CD4-positive, alpha-beta T cell (primary cell): ENCODE measurements at places on chromosomes 3 and 15.

- no peak overlapping the region for H3K27ac ChIP-seq
- no peak for DNase-seq
- H3K36me3 ChIP-seq, result no peaks in the 10 kb centered on the region
- no peaks in the 10 kb centered on the region for H3K27me3 ChIP-seq
- H3K4me3 ChIP-seq, result no peak overlapping the region
These were observed 27.3 kb downstream of the LARP6 start for GRCh38 chr15:70826634-70827033.

DNA sequence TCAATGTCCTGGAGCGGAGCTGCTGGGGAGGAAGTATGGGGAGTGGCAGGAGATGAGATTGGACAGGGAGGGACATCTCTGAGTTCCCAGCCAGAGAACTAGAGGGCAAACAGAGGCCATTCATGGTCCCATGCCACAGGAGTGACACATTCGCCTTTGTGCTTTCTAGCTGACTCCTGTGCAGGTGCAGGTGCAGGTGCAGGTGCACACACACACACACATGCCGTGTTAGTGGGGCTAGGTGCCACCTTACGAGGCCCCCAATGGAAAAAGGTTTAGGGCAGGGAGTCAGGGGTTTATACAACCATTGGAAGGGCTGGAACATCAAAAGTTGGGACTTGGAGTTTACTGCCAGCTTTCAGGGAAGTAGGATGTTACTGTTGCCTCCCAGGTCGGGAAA, 52.0 kb downstream of the TPRA1 start:
- no peak for DNase-seq
- H3K36me3 ChIP-seq, result no peaks in the 10 kb centered on the region
- H3K4me3 ChIP-seq, result no peak overlapping the region
- no peaks in the 10 kb centered on the region for H3K4me1 ChIP-seq
- H3K27ac ChIP-seq, result no peak overlapping the region

- no peaks in the 10 kb centered on the region for H3K27me3 ChIP-seq
- H3K36me3 ChIP-seq, result no peaks in the 10 kb centered on the region
- no peak overlapping the region for H3K4me3 ChIP-seq
- H3K27ac ChIP-seq, result no peak overlapping the region
- DNase-seq, result no peak
These were observed 58.8 kb downstream of the ARHGAP31 start for GRCh38 chr3:119352863-119353527.

- no peak for DNase-seq
- no peak overlapping the region for H3K4me3 ChIP-seq
- no peaks in the 10 kb centered on the region for H3K36me3 ChIP-seq
- H3K27ac ChIP-seq, result no peak overlapping the region
These were observed 309.6 kb upstream of the GOLIM4 start for GRCh38 chr3:168405288-168405687.

DNA sequence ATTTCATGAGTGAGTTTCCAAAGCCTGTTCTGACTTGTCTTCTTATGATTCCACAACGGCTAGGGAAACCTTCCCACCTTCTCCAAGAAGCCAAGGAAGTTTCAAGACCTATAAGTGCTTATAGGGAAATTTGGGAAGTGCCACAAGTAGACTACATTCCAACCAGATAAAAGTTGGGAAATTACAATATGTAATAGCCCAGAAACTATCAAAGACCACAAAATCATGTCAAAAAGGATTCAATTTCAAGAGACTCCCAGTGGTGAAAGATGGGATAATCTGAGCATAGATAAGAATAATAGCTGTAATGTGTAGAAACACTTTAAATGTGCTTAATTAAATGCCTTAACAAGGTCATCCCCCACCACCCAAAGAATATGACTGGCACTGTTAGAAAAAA, 169.2 kb upstream of the SLC2A2 start:
- H3K27ac ChIP-seq, result no peak overlapping the region
- no peak for DNase-seq
- H3K4me3 ChIP-seq, result no peak overlapping the region
- peaks cover 12% of the 10 kb centered on the region for H3K36me3 ChIP-seq

- peaks cover 32% of the 10 kb centered on the region for H3K4me1 ChIP-seq
- H3K27me3 ChIP-seq, result peaks cover 4% of the 10 kb centered on the region
- H3K4me3 ChIP-seq, result peak overlapping the region; percentile 33
- no peak overlapping the region for H3K27ac ChIP-seq
- DNase-seq, result peak; percentile 28
These were observed 4.8 kb downstream of the RARRES1 start for GRCh38 chr3:158727206-158728060.

DNA sequence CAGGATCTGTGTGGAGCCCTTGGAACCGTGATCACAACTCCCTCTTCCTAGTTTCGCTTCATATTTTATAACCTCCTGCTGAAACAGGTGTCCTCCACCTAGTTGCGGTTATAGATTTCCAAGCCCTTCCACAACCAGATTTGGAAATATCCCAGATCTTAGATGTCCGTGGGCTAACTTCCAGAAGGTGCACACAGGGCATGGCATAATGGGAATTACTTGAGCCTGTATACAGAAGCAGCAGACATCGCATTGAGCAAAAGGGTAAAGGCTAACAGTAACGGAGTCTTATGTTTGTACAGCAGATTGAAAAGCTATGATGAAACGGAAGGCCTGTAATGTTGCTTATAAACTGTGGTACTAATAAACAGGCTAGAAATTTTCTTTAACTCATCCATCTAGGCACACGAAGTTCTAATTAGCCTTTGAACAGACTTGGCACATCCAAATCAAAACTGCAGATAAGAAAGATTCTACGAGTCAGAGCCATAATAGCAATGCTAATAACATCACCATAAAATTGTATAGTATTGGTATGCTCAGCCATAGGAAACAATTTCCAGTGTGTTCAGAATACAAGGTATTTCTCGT, 1.2 kb upstream of the USF3 start:
- H3K4me3 ChIP-seq, result peak overlapping the region; percentile 78
- no peaks in the 10 kb centered on the region for H3K27me3 ChIP-seq
- DNase-seq, result no peak
- H3K36me3 ChIP-seq, result peaks cover 6% of the 10 kb centered on the region
- H3K27ac ChIP-seq, result peak overlapping the region; percentile 87
- peaks cover 23% of the 10 kb centered on the region for H3K4me1 ChIP-seq

DNA sequence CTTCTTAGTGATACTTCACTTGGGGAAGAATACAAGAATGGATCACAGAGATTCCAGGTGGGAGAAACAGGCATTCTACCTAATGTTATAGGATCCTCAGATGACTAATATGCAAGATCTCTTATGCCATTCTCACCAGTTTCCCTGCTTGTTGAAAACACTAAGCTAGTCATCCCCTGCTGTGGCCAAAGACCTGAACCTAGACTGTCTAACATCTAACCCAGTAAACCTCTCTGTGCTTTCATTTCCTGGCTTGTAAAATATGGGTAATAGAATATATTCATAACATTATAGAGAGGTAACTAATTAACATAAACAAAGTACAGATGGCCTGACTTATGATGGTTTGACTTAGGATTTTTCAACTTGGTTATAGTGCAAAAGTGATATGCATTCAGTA, 776.3 kb downstream of the TUSC7 start:
- H3K27me3 ChIP-seq, result no peaks in the 10 kb centered on the region
- no peak for DNase-seq
- no peak overlapping the region for H3K27ac ChIP-seq
- no peaks in the 10 kb centered on the region for H3K36me3 ChIP-seq
